HEK293T (cell line): ENCODE measurements at places on chromosomes 11 and 22.

DNA sequence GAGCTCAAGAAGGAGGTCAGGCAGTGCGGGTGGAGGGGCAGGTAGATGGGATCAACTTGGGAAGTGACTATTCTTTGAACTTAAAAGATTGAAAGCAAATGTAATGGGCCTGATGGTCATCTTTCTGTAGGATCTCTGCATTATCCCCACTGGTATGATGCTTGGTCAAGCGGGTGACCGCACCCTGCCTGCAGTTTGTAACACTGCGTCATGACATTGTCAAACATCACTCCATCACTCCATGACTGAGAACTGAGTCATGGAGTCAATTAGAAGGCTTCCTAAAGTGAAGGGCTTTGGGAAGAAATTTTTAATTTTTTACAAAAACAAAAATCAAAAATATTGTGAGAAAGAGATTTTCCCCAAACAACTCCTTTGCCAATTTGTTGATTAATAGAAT lies 62.4 kb upstream of the BMAL1 start:
- no peak for DNase-seq

- DNase-seq, result no peak
Observed at GRCh38 chr22:38177044-38177443, 4.6 kb downstream of the PLA2G6 start.

GRCh38 chr11:116837231-116838091 lies at the start of gene APOA1:
TSS of gene APOA1 (minus strand) at chr11:116837622. CDS start at chr11:116837387, 235 bp downstream.
- DNase-seq, result no peak

GRCh38 chr11:121722431-121723245 lies 269.9 kb upstream of the SORL1-AS1 start:
- DNase-seq, result no peak

GRCh38 chr22:46087816-46088277 lies 62.5 kb upstream of the PPARA start:
- no peak for DNase-seq

DNA sequence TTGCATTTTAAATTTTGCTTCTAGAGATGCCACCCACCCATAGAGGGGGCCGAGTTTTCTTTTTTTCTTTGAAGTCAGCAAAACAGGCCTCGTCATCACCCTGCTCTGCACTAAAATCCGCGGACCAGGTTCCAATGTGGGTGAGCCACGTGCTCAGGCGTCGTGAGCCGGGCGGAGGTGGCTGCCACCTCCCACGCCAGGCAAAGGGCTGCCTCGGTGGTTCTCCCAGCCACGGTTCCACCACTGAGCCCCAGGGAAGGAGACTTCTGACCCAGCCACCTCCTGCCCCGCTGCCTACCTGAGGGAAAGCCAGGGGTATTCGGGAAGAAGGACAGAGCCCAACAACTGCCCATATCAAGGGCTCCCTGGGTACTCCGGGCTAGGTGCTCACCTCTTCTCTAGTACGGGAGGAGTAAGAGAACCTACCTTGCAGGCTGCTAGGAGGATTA lies 45.3 kb downstream of the MN1 start:
- no peak for DNase-seq

DNA sequence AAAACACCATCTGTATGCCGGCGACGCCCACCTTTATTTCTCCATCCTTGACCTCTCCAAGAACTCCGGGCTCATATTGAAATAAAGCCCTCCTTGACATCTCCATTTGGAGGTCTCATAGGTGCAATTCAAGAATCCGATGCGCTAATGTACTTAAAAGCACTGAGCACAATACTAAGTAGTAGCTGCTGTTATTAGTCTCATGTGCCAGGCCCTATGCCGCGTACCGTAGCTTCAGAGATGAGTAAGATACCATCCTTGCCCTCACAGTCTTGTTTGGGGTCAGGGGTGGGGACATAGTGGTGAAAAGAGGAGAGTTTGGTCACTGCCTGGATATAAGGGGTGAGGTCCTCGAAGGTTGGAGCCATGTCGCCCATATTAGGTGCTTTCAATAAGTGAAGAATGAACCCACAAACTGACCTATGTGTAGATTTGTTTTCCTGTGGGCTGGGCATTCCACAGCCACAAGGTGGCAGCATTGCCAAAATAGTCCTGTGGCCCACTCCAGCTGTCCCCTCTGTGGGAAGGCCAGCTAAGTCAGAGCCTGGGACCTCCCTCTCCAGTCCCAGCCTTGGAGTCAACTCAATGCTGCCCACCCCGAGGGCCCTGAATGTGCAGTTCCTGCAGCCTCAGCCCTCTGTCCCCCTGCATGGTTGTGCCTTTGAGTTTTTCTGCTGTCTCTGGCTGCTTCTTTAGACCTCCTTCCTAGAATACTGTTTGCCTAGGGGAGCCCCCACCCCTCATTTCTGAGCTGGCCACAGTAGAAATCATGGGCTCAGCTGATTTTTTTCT lies 6.5 kb downstream of the DCPS start:
- DNase-seq, result peak; percentile 79

DNA sequence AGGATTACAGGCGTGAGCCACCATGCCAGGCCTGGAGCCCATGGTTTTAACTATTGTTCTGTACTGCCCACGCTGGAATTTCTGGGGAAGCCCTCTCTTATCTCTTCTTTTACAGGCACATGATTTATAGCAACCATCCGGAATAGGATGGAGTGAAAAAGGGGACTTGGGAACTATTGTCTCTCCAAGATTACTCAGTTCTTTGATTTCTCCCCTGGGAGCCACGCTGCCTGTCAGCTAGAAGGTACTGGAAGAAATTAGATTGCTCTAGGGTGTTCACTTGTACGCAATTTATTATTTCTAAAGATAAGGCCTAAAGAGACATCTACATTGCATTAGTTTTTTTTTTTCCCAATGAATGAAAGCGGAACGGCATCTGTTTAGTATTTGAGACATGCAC lies 65.6 kb upstream of the PTPRJ start:
- no peak for DNase-seq

GRCh38 chr11:110513846-110514437 lies 84.2 kb downstream of the FDX1 start:
- no peak for DNase-seq

GRCh38 chr22:31350410-31350863 lies 4.3 kb upstream of the PATZ1 start:
- no peak for DNase-seq

GRCh38 chr22:25281675-25282345 lies 62.4 kb downstream of the CRYBB2 start:
- DNase-seq, result no peak

- DNase-seq, result no peak
Observed at GRCh38 chr11:104962852-104963251, 5.5 kb downstream of the CASP4 start.

- DNase-seq, result no peak
Observed at GRCh38 chr22:47171441-47172221, 409.2 kb downstream of the TBC1D22A start.

GRCh38 chr11:8263109-8263768 lies 439 bp downstream of the LMO1 start:
- no peak for DNase-seq

DNA sequence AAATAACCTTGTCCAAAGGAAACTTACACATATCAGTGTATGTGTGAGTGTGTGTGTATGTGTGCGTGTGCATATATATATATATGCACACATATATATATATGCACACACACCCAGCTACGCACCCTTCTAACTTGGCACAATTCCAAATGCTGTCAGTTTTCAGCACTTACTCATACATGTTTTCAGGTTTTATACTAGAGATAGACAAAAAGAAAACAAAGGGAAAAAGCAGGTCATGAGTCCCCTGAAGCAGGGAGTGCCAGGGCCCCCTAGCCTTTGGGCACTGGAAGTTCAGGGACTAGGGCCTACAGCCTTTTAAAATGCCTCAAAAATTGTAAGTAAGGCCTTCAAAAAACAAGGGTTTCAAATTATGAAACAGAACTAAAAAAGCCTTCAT lies 265.4 kb downstream of the CADM1 start:
- no peak for DNase-seq

GRCh38 chr22:37100589-37101127 lies 8.9 kb downstream of the TMPRSS6 start:
- DNase-seq, result no peak

GRCh38 chr11:64561984-64562722 lies 28.9 kb upstream of the SLC22A12 start:
- no peak for DNase-seq

GRCh38 chr22:28882545-28882877 lies 861 bp upstream of the ZNRF3 start:
- no peak for DNase-seq

DNA sequence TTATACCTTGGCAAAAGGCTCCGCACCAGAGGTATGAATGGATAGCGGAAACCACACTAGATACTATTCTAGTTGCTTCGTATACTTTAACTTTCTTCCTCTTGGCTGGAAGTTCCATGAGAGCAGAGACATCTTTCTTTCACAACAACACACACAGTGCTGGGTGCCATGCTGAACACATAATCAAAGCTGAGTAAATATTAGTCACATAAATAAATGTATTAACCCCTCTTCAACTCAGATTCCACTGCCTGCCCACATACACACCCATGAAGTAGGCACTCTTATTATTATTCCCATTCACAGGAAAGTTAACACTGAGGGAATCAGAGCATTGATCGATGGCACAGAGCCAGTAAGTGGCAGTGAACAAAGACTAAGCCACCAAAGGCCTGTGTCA lies 35.4 kb downstream of the SPON1 start:
- no peak for DNase-seq

DNA sequence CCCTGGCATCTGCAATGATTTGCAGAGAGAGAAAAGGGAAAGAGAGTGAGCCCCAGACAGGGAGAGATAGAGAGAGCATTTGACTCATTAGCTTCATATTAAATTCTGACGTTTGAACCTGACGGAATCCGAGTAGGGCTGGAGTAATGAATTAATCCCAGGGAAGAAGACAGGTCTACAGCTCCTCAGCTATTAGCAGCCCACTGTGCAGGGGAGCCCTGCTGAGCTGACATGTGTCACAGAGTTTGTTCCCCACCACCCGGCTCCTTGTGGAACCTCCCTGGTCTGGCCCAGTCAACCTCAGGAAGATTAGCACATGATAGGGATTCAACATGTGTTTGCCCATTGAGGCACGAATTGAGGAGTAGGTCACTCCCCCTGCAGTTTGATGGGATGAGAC lies 404.0 kb downstream of the BUD13 start:
- DNase-seq, result no peak

DNA sequence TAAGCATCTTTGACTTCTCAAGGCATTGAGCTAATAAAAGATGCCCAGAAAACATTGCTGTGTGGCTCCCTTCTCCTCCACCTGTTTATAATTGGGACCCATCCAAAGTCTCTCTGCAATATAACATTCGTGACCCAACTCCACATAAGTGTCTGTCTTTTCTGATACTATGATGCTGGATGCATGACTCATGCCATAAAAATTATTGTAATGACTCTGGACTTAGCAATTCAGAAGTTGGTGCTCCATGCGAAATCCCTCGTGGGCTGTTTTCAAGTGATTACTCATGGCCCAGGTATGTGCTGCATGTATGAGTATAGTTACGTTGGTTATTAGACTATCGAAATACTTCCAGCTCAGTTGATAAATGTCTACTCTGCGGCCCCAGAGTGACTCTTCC lies 11.7 kb downstream of the FJX1 start:
- no peak for DNase-seq

DNA sequence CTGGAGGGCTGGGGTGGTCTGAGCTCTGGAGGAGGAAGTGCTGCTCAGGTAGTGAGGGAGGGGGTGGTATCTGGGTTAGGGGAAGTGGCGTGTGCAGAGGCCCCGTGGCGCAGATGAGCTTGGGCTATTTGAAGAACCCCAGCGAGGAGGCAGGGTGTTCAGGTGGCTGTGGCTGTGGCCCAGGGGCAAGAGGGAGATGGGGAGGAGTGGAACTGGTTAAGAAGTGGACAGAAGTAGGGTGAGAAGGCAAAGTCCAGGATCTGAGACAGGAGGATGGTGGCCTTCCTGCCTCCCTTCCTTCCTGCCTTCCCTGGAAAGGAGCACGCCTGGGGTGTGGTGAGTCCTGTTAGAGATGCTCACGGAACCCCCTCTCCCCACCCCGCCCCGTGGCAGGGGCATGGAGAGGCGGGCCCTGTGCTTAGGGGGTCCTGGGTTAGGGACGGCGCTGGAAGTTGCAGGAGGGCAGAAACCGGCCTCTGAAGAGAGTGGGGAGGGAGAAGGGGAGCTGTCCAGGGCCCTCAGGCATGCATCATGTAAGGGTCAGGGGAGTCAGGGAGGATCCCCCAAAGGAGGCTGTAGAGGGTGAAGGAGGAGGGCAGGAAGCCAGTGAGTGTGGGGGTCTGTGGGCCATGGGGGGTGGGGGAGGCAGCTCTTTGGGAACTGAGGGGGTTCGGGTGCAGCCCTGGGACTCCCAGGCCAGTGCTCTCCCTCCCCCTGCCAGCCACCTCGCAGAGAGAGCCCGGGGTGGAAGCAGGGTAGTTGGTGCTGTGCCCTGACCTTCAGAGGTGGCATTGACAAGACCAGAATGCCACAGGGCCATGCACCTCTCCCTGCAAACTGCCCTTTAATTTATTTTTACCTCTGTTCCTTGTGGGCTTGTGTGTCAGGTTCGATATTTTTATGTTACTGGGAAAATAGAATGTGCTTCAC lies 63.7 kb upstream of the PARVG start:
- DNase-seq, result no peak

DNA sequence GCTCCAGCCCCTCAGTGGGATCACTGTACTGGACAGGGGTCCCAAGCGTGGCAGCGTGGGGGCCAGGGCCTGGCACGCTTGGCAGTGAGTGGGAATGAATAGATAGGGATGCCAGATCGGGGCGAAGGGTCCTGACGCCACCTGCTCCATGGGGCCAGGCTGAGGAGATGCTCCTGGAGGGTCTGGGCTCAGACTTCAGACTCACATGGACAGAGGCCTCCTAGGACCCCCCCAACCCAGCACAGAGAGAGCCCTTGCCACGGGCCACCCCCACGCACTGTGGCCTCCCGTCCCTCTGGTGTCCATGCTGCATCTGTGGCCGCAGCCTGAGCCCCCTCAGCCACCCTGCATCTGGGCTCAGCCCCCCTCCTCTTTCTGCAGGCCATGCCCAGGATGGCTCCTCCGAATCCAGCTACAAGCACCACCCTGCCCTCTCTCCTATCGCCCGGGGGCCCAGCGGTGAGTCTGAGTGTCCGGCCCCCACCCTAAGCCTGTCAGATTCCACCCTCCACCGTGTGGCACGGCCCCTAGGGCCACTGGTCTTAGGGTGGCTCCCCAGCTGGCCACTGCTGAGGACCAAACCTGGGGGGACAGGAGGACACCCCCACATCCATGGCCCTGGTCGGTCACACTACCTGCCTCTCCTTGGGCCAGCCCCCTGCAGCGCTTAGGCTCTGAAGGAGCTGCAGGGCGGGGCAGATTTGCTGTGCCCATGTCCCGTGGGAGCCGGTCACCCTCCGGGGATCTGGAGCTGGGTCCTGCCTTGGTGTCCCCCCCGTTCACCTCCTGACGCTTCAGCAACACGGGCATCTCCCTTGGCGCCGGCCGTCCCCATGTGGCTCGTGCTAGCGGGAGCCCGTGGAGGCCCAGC lies 2.7 kb downstream of the MUC5AC start:
- DNase-seq, result no peak

- no peak for DNase-seq
Observed at GRCh38 chr22:19719050-19719482, 4.3 kb upstream of the GP1BB start.
